NCI-H774 (cell line): ENCODE measurements at places on chromosomes 1 and 21.

- peak; percentile 25 for DNase-seq
Observed at GRCh38 chr1:2046174-2046917, 3.9 kb upstream of the PRKCZ start.

GRCh38 chr1:151520359-151520758, 9.2 kb downstream of the CGN start:
- DNase-seq = no peak

GRCh38 chr1:156368889-156369684, at the start of gene RHBG:
RHBG (plus strand) TSS chr1:156369211; CDS start chr1:156369250, 39 bp downstream.
- DNase-seq = peak; percentile 51

DNA sequence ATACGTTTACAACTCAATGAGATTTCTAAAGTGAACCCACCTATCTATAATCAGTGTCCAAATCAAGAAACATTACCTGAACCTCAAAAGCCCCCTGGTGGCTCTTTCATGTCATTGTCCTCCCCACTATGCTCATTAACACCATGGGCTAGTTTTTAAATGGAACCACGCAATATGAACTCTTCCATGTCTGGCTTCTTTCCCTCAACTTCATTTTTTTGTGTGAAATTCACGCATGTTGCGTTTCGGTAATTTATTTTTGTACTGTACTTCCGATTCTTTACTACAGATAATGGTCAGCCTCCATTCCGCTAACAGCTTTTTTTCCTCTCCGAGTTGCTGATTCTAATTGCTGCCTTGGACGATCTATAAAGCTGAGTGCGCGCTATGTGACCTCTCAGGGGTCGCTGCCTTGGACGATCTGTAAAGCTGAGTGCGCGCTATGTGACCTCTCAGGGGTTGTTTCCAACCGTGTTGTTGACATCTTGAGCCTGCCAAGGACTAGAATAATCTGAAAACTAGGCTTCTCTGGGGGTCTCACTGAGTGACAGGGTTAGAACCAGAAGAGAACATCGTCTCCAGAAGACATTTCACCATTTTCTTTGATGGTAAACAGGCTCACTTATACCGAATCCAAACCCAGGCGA, 1.1 kb upstream of the CACYBP start:
- peak; percentile 60 for DNase-seq

- DNase-seq = no peak
Observed at GRCh38 chr1:164843743-164844500, 284.9 kb downstream of the PBX1 start.

- no peak for DNase-seq
Observed at GRCh38 chr1:184767591-184767990, 12.9 kb upstream of the EDEM3 start.

DNA sequence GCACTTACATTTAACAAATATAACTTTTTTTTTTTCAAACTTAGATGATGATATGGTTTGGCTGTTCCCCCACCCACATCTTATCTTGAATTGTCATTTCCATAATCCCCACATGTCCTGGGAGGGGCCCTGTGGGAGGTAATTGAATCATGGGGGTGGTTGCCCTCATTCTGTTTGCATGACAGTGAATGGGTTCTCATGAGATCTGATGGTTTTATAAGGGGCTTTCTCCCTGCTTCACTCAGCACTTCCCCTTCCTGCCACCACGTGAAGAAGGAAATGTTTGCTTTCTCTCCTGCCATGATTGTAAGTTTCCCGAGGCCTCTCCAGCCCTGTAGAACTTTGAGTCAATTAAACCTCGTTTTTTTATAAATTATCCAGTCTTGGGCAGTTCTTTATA, 432.6 kb downstream of the AMY1C start:
- DNase-seq = no peak

GRCh38 chr1:228744356-228744755, 9.1 kb downstream of the RHOU start:
- DNase-seq = no peak

DNA sequence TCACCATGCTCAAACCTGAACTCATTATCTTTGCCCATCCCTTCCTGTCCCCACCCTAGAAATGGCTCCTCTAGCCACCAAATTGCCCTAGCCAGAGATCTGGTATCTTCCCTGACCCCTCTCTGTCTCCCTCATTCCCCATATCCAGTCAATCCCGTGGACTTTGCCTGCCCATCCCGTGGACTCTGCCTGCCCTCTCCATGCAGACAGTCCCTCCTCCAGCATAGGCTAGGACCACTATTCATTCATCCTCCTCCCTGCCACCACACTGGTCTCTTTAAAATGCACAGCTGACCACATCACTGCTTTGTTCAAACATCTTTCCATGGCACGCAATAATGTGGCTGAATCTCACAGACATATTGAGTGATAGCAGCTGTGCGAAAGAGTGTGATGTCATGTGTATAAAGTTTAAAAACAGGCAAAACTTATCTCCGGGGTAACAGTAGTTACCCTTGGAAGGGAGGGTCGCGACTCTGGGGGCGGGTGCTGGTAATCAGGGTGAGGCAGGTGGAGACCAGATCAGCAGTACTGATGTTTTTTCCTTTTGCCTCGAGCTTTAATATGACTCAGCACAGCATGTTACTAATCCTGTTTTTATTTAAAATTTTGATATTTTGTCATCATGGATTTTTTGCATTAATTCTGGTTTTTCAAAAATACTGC, 4.8 kb upstream of the SLC2A1 start:
- peak; percentile 51 for DNase-seq

DNA sequence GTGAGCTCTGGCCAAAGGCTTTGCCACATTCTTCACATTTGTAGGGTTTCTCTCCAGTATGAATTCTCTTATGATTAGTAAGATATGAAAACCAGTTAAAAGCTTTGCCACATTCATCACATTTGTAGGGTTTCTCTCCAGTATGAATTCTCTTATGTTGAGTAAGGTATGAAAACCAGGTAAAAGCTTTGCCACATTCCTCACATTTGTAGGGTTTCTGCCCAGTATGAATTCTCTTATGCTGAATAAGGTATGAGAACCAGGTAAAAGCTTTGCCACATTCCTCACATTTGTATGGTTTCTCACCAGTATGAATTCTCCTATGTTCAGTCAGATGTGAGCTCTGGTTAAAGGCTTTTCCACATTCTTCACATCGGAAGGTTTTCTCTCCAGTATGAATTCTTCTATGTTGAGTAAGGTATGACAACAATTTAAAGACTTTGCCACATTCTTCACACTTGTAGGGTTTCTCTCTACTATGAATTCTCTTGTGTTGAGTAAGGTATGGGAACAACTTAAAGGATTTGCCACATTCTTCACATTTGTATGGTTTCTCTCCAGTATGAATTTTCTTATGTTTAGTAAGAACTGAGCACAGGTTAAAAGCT, 20.7 kb downstream of the ZNF695 start:
- no peak for DNase-seq
